ENCODE measurements at places on chromosomes 16 and 17. TPM values are rescaled to one million over a fixed set of nuclear protein-coding genes. Genes with fewer than 3 reads are reported as not detected.

Gene CA7
- total RNA-seq: not detected

Gene NT5C3B
- total RNA-seq: 61.8 TPM

Gene TBC1D3C
- total RNA-seq: not detected

Gene FAM20A
- 29.9 TPM for total RNA-seq

Gene MYH13
- not detected for total RNA-seq

Gene KRTAP4-5
- total RNA-seq: not detected

Gene RGS11
- 10.6 TPM for total RNA-seq

Gene PRDM7
- not detected for total RNA-seq

Gene TMEM238L
- not detected for total RNA-seq

Gene FBXL16
- total RNA-seq: not detected

Gene ABAT
- 2.2 TPM for total RNA-seq

Gene RHBDL1
- total RNA-seq: 0.79 TPM

Gene WNK4
- total RNA-seq: 0.05 TPM

Gene MAP1LC3B
- 52.2 TPM for total RNA-seq

Gene KCNG4
- not detected for total RNA-seq

Gene OMG
- total RNA-seq: 2.1 TPM

Gene FZD2
- total RNA-seq: 12.6 TPM

Gene ZNF423
- total RNA-seq: 29.3 TPM

Gene ADAM11
- total RNA-seq: 0.29 TPM

Gene NME3
- total RNA-seq: 47.0 TPM

Gene CLEC18A
- not detected for total RNA-seq

Gene SLC6A2
- 0.23 TPM for total RNA-seq

Gene RPH3AL
- total RNA-seq: 9.7 TPM

Gene CCL22
- 0.19 TPM for total RNA-seq

Gene USP10
- total RNA-seq: 68.1 TPM

Gene CX3CL1
- total RNA-seq: 36.2 TPM

Gene GAS2L2
- total RNA-seq: not detected

Gene RAC3
- 1.0 TPM for total RNA-seq

Gene MYH1
- total RNA-seq: not detected

Gene YBX2
- total RNA-seq: 1.8 TPM

Gene SMIM36
- not detected for total RNA-seq

Gene GNGT2
- 2.3 TPM for total RNA-seq

Gene PHKG2
- 13.9 TPM for total RNA-seq

Gene GALR2
- not detected for total RNA-seq

Gene ADAP2
- 18.8 TPM for total RNA-seq

Gene CIITA
- total RNA-seq: 11.9 TPM

All from posterior vena cava (tissue), 2 donors.